Retina (tissue), 1 donor: ENCODE measurements at places on chromosomes 6 and 20.

DNA sequence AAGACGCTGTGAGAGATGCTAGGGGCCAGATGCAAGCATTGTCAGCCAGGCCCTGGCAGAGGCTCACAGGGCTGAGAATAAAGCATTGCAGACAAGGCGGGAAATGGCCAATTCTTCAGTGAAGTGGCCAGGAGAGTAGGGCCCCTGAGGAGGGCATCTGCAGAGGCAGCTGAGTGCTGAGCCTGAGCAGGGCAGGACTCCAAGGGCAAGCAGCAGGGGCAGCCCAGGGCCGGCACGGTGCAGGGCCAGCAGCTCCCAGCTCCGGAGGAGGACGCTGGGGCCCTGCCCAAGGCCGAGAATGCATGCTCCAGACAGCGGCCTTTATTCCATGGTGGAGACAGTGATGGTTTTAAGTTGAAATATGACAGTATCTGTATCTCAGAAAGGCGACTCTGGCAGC, 305.5 kb downstream of the FOXC1 start:
- DNase-seq = no peak

GRCh38 chr6:75484535-75484934, 9.1 kb downstream of the FILIP1 start:
- DNase-seq = no peak

GRCh38 chr6:42176981-42177380, 3.8 kb downstream of the GUCA1A start:
- DNase-seq = no peak

DNA sequence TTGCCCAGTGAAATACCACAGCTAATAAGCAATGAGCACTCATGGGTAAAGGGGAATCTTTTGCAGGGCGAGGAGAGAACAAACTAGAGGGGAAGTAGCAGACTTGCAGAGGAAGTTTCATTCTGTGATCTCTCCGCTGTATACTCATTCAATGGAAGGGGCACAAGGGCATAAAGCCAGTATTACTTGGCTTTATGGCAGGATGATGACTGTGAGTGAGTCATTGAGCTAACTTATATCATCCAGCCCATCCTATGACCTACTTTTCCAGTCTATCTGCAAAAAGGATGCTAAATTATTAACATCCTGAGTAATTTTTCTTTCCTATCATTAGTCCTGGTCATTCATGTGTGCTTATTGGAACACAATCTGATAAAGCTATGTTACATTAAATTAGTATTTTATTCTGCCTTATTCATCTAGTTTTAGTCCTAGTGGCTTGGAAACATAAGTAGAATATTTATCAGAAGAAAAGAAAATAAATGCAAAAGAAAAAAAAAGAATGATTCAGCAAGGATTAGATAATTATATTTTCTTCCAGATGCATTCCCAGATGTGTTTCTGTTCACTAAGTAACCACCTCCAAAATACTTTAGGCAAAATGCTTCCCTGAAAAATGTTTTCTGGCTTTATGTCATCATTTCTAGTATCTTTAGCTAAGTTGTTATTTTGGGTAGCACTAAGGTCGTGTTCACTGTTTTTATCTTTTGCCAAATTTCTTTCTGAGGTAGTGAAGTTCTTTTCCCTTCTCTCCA, 471.7 kb downstream of the CDKAL1 start:
- no peak for DNase-seq

DNA sequence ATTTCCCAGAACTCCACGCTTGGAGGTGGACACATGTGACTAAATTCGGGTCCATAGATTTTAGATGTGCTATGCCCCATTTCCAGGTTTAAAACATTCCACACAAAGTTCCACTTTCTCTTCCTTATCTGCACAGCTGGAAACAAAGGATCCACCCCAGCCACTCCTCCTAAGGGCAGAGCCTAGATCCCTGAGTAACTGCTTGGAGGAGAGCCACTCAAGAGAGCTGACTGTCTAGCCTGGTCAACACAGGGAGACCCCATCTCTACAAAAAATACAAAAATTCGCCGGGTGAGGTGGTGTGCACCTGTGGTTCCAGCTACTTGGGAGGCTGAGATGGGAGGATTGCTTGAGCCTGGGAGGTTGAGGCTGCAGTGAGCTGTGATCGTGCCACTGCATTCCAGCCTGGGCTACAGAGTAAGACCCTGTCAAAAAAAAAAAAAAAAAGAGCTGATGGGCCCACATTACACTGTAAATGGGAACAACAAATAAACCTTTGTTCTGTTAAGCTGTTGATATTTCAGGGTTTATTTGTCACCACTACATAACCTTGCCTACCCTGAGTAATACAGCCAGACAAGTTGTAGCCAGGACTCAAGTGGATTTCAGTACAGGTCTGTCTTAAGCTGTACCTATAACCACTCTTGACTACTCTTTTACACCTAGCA, 25.8 kb upstream of the SNRPC start:
- DNase-seq = no peak

DNA sequence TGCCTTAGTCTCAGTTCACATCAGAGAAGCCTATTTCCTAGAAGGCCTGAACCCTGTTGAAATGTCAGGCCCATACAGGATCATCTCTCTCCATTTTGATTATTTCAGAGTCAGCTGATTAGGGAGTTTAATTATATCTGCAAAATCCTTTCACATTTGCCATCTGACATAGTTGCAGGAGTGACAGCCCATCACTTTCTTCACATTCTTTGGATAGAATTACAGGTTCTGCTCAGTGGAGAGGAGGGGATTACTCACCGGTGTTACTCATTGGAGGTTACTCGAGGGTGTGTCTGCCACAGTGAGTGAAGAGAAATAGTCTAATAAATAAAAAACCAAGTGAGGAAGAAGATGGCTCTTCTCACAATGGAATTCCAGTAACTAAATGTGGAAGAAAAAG, 216.8 kb downstream of the TMEM242 start:
- no peak for DNase-seq

- no peak for DNase-seq
These were observed 68.4 kb downstream of the RSPO3 start for GRCh38 chr6:127186889-127187288.

- DNase-seq = no peak
These were observed 3.9 kb downstream of the ATXN1 start for GRCh38 chr6:16757332-16757731.

- peak; percentile 94 for DNase-seq
These were observed at the start of gene PAK5 for GRCh38 chr20:9838378-9839295. PAK5 (minus strand) TSS chr20:9839076; CDS start chr20:9644328, 194,748 bp downstream.

DNA sequence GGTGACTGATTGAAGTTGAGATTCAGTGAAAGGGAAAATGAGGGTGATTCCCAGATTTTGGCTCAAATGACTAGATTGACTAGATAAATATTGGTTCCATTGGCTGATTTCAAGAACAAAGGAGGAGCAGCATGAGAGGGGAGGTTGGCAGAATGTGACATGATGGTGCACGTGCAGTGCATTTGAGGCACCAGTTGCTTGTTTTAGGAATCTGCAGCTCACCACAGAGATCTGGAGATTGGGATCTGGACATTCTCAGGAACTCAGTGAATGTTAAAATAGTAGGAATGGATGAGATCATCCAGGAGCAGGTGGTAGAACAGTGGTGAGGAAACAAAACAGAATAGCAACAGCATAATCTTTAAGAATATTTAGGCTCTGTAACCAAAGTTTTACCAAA, 496.3 kb downstream of the DHX35 start:
- no peak for DNase-seq

- no peak for DNase-seq
These were observed 46.5 kb downstream of the PPARD start for GRCh38 chr6:35388772-35389352.

DNA sequence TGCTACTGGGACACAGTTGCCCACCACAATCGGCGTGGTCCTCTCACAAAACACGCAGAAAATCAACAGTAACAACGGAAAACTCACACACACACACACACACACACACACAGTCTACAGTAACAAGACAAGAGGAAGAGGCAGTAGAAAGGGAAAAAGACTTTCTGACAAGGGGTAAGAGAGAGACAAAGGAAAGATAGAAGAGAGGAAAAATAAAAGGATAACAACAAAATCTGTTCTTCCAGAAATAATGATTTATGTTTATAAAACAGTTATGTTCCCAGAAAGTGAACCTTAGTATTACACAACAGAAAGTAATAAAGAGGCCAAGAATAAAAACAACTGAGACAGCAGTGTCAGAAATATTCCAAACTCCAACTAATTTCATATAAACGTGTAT, 2.9 kb downstream of the RANBP9 start:
- no peak for DNase-seq

- DNase-seq = peak; percentile 77
These were observed 547.6 kb downstream of the HAO1 start for GRCh38 chr20:7392542-7393206.

DNA sequence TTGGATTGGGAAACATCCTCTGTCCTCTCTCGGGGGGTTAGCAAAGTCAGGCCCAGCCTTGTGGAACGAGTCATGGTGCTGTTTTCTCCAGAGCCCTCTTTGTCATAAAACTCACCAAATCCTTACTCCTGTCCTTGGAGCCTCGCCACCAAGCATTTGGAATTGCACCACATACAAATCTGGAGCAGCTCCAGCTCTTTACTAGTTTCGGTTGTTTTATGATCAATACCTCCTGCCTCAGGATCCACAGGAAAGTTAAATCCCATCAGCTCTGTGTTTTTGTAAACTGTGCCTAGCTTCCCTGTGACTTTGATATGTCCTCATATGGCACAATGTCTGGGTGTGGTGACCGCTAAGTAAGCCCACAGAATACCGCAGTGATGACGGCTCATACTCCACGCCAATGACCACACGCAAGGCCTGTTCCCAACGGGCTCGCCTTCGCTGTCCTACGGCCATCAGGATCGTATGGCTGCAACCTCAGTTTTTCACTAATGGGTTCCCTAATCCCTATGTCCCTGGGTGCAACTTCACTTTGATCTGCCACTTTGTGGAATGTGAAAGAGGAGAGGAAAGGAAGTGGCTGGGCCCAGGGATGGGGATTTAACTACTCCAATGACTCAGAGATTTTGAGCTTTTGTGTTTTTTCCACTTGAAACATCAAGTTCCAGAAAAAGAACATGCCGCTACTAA, 111.3 kb upstream of the FOXQ1 start:
- no peak for DNase-seq

DNA sequence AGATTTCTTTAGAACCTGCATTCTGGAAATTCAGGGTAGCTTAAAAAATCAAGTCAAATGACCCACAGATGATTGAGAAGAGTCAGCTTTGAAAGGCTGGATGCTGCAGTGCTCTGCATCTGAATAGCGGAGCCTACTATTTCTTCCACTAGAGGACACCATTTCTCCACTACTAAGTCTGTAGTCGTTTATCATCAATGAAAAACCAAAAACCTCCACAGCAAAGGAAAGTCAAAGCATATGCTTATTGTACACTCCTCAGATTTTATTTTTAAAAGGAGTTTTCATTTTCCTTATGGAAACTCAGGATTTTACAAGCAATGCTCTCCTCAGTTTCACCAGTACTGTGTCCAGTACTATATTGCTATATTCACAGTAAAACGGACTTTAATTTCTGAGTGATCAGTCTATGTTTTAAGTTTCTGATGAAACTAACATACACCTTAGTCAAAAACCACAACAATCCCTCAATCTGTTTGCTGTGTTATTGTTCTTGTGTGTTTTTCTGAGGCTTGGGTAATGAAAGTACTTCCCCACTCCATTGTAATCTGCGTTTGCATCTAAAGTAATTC, 50.5 kb upstream of the ENPP5 start:
- DNase-seq = peak; percentile 29

GRCh38 chr6:150813993-150814359, 51.5 kb upstream of the MTHFD1L start:
- DNase-seq = no peak

GRCh38 chr6:149221774-149222070, 95.8 kb upstream of the TAB2 start:
- no peak for DNase-seq

- DNase-seq = no peak
These were observed 47.4 kb downstream of the ADNP start for GRCh38 chr20:50883856-50884255.

DNA sequence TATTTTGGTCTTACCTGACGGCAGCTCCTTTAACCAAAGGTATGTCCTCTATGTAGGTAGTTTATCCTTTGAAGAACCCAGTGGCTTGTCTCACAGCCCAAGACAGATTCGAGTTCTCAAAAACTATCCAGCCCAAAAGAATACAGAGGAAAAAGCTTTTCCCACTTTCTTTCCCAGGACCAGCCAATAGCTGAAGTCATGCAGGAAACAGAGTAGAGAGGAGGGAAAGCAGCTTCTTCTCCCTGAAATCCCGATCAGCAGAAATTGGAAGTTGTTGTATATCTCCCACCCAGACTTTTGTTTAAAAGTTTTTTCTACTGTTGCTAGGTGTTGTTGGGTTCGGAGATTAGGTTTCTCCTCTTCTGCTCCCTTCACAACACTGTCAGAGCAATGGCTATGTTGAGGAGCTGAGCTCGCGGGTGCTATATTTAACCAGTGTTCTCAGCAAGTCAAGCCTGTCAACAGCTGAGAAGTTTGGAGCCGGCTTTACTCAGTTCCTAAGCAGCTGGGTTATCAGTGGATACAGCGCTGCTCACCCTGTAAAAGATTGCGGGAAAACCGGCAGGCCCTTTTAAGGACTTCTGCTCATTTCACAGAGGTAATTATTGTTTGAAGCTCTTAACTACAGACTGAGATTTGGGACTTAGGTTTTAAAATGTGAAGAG, at the start of gene FILIP1:
FILIP1 (minus strand) TSS at position 401 of the 665 bp plus-strand sequence. CDS start 78,828 bp downstream, outside the sequence.
- DNase-seq = peak; percentile 31

- DNase-seq = no peak
These were observed 200.5 kb upstream of the CDYL start for GRCh38 chr6:4575714-4576113.

DNA sequence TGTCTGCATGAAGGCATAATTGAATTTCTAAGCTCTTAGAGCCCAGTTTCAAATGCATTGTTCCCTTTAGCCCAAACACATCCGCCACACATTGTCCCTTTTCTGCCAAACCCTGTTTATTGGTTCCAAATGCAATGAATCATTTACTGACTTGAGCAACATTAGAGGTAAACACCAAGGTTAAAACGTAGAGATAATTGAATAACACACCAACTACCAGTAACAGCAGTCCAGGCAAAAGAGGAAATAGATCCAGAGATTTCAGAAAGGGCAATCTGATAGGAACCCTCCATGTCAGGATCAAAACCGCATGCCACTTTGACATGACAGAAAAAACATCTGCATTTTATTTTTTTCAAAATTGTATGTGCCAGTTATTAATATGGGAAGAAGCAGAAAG, 114.8 kb downstream of the PKHD1 start:
- DNase-seq = no peak

DNA sequence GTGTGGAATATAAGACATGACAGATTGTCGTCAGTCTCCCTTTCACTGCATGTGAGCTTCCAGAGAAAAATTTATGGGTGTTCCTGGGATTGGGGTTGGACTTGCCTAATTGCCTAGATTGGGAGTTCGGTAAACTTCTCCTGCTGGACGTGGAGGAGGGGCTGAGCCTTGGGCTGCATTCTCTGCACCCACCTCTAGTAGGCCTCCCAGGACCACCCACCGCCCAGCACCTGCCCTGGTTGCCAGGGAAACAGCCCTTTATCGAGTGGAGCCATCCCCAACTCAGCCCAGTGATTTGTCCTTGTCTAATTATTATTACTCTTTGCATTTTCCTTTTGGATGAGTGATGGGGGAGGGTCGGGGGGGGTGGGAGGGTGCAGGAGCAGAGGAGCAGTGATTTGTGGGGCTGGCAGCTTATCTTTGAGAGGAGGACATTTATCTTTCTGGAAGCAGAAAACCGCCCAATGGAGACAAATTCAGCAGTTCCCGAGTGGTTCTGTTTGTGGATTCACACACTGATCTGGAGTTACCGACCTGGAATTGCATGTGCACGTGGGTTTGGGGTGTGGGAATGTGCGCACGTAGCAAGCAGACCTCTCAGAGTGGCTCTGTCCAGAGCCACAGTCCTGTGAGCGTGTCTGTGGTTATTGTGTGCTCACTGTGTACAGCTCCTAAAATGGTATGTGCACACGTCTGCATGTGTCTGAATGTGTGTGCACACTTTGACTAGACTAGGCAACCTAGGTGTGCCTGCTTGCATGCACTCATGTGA, 104.5 kb downstream of the DHX35 start:
- peak; percentile 48 for DNase-seq
